GM19239 (cell line): ENCODE measurements at places on chromosomes 7 and 10.

DNA sequence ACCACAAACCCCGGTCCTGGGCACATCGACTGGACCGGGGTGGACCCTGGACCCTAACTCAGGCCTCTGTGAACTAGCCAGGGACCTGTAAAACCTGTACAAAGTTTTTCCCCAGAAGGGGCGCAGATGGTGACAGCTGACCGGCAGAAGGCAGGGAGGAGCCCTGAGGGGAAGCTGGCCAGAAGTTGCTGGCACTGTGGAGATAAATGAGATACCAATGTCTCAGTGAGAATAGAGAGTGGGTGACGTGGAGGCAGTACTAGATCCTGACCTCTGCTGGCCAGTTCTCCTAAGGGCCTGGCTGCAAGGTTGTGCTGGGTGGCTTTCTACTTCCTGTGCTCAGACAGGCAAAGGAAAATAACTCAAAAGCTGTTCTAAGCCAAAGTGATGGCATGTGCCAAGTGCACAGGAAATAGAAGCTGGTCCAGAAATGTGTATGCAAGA lies 10.6 kb upstream of the TSPAN14 start:
- no peak for DNase-seq

DNA sequence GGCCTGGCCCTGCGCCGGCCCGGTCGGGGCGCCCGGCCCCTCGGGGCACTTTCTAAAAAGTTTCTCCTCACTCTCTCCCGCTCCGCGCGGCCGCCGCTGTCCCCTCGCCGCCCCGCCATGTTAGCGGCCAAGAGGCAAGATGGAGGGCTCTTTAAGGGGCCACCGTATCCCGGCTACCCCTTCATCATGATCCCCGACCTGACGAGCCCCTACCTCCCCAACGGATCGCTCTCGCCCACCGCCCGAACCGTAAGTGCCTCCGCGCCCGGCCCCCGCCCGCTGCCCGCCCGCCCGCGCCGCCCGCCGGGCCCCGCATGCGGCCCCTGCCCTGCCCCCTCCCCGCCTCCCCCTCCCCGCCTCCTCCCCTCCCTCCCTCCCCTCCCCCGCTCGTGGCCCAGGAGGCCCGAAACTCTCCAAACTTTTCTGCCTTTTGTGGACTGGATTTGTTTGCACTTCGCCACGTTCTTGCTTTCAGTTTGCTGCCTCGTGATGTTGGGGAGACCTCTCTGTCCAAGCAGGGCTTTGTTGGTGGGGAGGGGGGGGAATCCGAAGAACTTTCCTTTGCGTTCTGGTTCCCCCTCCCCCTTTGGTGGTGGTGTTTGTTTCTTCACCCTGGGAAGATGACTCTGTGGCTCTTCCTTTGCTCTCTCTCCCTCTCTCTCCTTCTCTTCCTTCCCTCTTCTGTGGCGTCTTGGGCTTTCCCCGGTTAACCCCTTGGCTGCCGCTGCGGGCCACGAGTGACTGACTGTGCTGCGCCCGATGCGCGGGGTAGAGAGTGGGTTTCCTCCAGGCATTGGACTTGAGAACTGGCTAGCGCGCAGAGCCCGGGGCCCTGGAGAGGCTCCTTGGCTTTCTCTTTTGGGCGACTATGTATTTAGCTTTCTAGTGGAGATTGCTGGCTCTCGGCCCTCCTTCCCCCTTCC lies 1.6 kb downstream of the TCF7L2 start:
- no peak for DNase-seq

GRCh38 chr10:11020548-11020942 lies 2.9 kb downstream of the CELF2 start:
- DNase-seq: no peak

DNA sequence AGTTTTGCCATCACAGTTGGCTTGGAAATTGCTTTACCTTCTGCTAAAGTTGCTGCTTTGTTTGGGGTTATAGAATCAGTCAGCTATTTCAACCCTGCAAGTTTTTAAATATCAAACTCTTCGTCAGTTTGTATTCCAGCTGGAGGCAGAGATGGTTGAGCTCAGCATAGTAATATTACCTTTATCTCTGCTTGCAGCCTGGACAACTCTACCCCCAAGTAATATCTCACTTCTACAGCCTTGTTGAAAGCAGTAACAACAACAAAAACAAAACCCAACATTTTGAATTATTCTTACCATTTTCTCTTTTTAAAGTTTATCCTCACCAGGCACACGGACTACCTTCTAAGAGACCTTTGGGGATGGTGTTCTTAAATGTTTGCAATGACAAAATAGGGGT lies 239.1 kb upstream of the PHF14 start:
- no peak for DNase-seq

DNA sequence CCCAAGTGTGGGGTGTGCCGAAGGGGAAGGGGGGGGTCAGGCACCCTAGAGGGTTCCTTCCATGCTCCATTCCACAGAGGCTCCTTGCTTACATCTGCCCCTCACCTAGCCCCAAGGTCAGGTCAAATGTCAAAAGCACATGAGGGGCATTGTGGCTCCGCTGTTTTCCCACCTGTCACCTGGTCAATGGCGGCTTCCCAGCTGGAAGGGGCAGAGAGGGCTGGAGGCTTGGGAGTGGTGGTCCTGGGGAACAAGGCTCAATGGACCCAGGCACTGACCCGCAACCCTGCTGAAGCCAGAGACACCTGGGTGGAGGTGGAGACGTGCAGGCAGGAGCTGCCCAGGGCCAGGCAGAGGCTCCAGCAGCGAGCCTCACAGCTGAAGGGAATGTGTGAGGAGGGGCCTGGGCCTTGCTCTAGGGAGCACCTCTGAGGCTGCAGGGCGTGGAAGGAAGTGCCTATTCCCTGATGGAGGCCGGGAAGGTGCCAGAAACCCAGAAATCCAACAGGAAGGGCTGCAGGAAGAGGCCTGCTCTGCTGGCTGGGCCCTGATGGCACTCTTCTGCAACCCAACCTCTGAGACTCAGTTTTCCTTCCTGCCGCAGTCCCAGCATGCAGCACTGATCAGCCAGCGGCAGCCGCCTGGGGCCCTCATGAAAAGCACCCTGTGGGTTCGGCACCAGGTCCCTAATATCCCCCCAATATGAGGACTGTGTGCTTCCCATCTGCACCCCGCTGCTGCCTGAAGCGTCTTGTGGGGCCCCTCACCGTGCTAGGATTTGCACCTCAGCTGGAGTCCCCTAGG lies 16.0 kb downstream of the RASGEF1A start:
- no peak for DNase-seq

DNA sequence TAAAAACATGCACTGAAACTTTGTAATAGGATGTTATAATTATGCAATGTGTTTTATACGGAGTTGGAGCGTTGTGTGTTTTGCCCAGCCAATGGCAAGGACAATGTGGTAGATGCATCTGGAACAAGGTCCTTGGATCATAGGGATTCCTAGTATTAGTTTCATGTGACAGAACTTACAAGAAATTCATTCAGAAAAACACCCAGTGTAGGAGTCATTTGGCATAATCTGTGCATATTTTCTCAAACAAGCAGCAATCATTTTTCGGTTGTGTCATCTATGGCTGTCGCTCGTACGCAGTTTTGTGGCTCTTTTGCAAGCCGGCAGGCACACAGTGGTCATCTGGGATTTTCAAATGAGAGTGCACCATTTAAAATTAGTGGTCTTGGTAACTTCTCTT lies 19.8 kb downstream of the CREB5 start:
- no peak for DNase-seq
